Lung microvascular endothelial cell (primary cell): ENCODE measurements at places on chromosomes 11 and 22. TPM values are rescaled to one million over a fixed set of nuclear protein-coding genes. Genes with fewer than 3 reads are reported as not detected.

GRCh38 chr11:131546218-131546895 is 175.9 kb downstream of the NTM start:
- no peak for DNase-seq

DNA sequence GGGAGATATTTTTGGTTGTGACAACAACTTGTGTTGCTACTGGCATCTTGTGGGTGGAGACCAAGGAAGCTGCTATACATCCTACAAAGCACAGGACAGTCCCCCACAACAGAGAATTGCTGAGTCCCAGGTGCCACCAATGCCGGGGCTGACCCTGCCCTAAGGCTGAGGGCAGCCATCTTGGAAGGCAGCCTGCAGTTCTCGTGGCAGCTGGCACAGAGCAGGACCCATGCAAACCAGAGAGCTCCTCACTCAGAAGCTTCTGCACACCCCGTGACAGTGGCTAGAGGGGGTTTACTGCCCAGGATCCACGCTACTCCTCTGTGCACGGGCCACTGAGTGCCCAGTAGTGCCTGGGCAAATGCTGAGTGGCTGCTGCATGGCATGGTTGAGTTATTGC is 143.4 kb downstream of the CTTN start:
- DNase-seq: no peak

- DNase-seq: no peak
Measured at GRCh38 chr11:10797001-10797400, 11.7 kb downstream of the EIF4G2 start.

GRCh38 chr22:42397332-42398249 is 34.6 kb downstream of the NFAM1 start:
- no peak for DNase-seq

DNA sequence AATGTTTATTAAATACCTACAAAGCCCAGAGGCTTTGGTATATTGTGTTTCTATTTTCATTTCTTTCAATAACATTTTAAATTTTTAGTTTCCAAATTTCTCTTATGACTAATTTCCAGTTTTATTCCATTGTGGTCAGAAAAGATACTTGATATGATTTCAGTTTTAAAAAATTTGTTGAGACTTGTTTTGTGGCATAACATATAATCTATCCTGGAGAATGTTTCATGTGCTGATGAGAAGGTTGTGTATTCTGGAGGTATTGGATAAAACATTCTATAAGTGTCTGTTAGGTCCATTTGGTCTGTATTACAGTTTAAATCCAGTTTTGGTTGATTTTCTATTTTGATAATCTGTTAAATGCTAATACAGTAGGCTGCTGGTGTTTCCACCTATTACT is 9.8 kb upstream of the RAG1 start:
- DNase-seq: no peak

DNA sequence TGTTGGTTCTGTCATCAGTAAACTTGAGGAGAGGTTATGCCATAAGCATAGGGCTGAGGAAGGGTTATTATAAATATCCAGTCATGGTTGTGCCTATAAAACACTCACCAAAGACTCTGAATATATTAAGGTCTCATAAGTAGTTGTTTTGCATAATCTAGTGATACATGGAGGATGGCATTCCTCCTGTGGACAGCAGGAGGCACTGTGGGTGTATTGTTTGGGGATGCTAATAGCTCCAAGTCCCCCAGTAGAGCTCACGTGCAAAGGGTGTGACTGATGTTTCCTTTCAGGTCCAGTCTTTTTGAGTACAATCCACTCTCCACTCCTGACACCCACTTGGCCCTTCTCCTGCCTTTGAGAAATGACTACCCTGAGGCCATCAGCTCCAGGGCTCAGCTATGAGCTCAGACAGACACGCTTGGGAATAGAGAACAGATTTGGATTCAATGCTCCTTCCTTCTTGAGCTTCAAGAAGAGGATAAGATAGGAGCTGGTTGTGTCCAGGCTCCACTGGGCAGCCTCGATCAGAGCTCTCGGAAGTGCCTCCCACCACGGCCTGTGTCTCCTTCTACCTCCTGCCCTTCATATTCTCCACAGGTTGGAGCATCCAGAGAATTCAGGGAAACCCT is 85.2 kb upstream of the IGLL5 start:
- no peak for DNase-seq

DNA sequence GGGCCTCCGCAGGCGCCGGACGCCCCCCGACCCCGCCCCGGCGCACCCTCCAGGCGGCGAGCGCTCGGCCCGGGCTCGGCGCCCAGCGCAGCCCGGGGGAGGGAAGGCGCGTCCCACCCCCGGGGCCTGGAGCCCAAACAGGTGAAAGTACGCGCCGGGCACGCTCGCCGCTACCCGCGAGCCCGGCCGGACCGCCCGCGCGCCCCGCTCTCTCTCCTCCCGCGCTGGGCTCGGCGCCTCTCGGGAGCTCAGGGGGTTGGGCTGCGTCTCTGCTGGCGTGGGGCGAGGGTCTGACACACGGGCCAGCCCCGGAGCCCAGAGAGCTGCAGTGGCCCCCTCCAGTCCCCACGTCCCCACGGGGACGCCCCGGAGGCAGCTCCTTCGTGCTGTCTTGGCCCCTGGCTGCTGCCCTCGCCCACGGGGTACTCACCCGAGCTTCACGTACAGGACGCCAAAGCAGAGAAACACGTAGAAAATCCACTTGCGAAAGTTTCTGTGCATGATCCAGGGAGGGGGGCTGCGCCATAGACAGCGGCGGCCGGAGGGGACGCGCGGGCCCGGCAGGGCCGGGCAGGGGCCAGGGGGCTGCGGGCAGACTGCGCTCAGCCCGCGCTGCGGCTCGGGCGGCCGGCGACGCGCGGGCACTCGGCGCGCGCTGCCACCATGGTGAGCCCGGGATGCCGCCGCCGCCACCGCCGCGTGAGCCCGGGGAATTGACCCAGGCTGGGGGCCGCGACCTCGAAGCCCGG is 534 bp downstream of the WNT7B start:
- DNase-seq: no peak

DNA sequence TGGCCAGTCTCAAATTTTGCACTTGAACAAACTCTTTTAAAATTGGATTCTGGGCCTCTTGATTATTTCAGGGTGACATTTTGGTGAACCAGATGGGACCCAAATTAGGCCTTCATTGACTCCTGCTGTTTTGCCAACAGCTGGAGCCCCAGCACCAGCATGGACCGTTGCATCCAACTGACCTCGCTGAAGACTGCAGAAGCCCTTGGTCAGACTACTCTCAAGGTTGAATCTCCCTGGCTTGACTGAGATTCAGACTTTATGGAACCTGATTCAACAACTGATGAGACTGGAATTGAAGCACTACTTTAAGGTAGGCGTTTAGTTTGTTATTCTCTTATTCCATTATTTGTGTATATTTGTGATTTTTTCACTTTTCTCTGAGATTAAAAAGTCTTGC is 41.7 kb downstream of the NARS2 start:
- DNase-seq: no peak

DNA sequence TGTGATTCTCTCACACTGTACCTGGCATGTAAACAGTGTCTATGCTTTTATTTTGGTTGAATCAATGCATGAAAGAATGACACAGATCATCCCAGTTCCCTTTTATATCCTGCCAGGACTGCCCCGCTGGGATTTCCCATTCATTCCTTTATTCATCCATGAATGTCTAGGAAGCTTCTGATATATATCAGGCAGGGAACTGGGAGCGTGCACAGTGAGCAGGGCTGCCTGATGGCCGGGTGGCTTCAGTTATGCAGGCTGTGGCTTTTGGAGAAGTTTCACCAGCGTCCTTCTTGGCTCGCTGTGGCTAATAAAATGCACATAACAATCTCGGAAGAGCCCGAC is 789.0 kb downstream of the TBC1D22A start:
- no peak for DNase-seq

- DNase-seq: no peak
Measured at GRCh38 chr22:45597460-45598192, 74.0 kb upstream of the ATXN10 start.

DNA sequence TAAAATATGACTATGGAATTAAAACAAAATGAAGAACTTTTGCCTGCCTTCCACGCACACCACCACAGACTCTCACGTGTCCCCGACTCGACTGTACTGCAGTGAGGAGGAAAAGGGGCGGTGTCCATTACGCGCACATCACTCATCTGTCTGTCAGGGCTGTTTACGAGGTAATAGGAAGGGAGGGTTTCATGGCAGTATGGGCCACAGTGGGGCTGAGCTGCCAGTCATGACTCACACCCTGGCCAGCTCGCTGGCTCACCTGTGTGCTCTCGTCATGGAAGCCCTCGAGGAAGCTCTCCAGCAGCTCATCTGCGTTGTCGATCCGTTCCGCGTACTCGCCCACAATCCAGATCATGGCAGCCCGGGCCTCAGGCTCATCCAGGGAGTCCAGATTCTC is 33.5 kb upstream of the RASL10A start:
- no peak for DNase-seq

GRCh38 chr22:26837784-26838470 is 180.5 kb downstream of the MIAT start:
- DNase-seq: no peak

GRCh38 chr11:3972431-3972830 is 117.0 kb downstream of the STIM1 start:
- DNase-seq: no peak

DNA sequence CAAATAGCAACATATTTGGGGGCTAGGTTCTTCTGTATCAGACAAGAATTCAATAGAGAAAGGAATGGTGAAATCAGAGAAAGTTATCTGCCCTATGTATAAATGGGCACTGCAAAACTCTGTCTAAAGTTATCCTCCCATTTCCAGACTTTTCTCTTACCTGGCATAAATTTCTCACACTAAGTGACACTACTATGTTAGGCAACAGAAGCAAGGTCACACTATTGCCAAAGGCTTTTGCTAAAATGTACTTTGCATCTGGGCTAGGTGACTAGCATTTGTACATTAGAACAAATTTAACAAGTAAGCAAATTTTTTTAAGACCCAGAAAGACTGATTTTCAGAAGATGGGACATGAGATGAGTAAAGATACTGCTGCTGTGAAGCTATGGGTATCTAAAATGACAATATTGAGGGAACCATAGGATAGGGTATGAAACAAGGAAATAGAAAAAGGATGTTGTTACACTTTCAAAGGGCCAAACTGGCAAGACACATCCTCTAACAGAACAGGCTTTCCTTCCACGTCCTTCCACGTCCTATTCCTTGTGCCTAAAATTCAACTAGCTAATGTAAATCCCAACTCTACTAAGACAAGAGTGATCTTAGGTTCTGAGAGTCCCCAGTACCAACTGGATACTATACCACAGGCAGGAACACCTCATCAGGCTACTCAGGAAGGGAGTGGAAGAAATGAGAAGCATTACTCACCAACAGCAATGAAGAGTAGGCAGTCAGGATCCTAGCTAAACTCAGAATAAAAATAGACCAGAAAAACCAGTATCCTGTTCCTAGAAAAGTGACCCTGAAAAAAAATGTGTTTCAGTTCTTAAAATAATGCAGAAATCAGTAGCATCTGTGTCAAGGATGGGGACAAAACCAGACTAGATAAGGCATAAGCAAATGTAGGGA is 22.6 kb downstream of the GDPD4 start:
- DNase-seq: no peak

- no peak for DNase-seq
Measured at GRCh38 chr11:3981084-3981633, 113.4 kb upstream of the RRM1 start.

DNA sequence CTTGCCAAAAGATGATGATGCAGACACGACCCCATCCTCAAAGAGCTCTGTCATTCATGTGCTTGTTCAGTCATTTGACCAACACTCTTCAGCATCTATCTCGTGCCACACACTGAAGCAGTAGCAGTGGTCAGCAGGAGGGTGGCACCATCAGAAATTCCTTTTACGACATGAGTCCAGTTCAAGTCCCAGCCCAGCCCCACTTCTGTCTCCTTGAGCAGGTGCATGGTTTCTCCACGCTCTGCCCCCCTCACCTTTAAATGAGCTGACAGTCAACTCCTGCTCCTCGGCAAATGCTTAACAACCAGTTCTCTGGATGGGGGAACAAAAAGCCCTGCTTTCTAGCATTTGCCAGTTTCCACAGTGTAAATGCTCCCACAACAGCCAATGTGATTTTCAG is 60.9 kb downstream of the SYN3 start:
- no peak for DNase-seq

GRCh38 chr11:116778556-116778955 is 5.8 kb upstream of the BUD13 start:
- DNase-seq: no peak

- DNase-seq: no peak
Measured at GRCh38 chr22:25930788-25931310, 188.9 kb downstream of the MYO18B start.

GRCh38 chr11:46291441-46292150 is 14.1 kb downstream of the CREB3L1 start:
- DNase-seq: no peak

P4HA3 gene
- 36.3 and 52.3 TPM in 2 replicates for total RNA-seq

CCDC87 gene
- total RNA-seq: under 0.01 and 0.20 TPM in 2 replicates

ZP1 gene
- total RNA-seq: not detected in 2 replicates

RANBP1 gene
- 99.2 and 108 TPM in 2 replicates for total RNA-seq

FAM111A gene
- total RNA-seq: 26.4 and 52.6 TPM in 2 replicates

SIRT3 gene
- total RNA-seq: 6.0 and 6.8 TPM in 2 replicates

MICAL2 gene
- 98.7 and 140 TPM in 2 replicates for total RNA-seq

IFITM1 gene
- 0.20 and 0.87 TPM in 2 replicates for total RNA-seq

KRTAP5-1 gene
- not detected in 2 replicates for total RNA-seq

PNPLA5 gene
- not detected in 2 replicates for total RNA-seq

SLC22A24 gene
- not detected in 2 replicates for total RNA-seq

RASL10A gene
- total RNA-seq: 0.99 and 1.5 TPM in 2 replicates

MYO18B gene
- not detected in 2 replicates for total RNA-seq
